ENCODE measurements at places on chromosomes 2 and 18. TPM values are rescaled to one million over a fixed set of nuclear protein-coding genes. Genes with fewer than 3 reads are reported as not detected.
A peak's percentile ranks its signal among the peaks of the same experiment; 100 is the strongest.

CD226 gene
- total RNA-seq, result 0.40 TPM

EIF2AK3 gene
- total RNA-seq, result 15.2 TPM

SPC25 gene
- total RNA-seq, result 39.3 TPM

AP1S3 gene
- 5.0 TPM for total RNA-seq

DSEL gene
- 2.7 TPM for total RNA-seq

FKBP7 gene
- 28.3 TPM for total RNA-seq

DNA sequence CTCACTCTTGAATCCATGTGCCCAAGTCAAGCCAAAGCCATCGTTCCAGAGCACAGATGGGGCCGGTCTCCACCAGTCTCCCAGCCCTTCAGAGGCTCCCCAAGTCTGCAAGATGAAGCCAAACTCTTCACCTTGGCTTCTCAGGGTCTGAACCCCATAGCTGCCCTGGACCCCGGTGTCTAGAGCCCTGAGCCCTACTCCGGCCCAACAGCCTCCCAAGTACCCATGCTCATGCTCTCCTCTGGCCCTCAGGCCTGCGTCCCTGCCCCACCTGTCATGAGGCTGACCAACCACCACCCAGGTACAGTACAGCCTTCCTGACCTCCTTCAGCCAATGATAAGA, 46.0 kb downstream of the ZNF516 start:
- H3K4me1 ChIP-seq, result peaks cover 97% of the 10 kb centered on the region
- peak overlapping the region; percentile 83 for H3K27ac ChIP-seq
- H3K36me3 ChIP-seq, result no peaks in the 10 kb centered on the region
- H3K4me3 ChIP-seq, result peak overlapping the region; percentile 68
- no peak for DNase-seq

- no peaks in the 10 kb centered on the region for H3K27me3 ChIP-seq
- H3K27ac ChIP-seq, result no peak overlapping the region
- no peak overlapping the region for H3K4me3 ChIP-seq
- DNase-seq, result no peak
- H3K4me1 ChIP-seq, result no peaks in the 10 kb centered on the region
These were observed 47.6 kb upstream of the FAM124B start for GRCh38 chr2:224449212-224450147.

- no peaks in the 10 kb centered on the region for H3K27me3 ChIP-seq
- H3K4me1 ChIP-seq, result peaks cover 4% of the 10 kb centered on the region
- peaks cover 30% of the 10 kb centered on the region for H3K36me3 ChIP-seq
- no peak overlapping the region for H3K4me3 ChIP-seq
- no peak for DNase-seq
These were observed 34.8 kb downstream of the SLC66A2 start for GRCh38 chr18:79916546-79917168.

DNA sequence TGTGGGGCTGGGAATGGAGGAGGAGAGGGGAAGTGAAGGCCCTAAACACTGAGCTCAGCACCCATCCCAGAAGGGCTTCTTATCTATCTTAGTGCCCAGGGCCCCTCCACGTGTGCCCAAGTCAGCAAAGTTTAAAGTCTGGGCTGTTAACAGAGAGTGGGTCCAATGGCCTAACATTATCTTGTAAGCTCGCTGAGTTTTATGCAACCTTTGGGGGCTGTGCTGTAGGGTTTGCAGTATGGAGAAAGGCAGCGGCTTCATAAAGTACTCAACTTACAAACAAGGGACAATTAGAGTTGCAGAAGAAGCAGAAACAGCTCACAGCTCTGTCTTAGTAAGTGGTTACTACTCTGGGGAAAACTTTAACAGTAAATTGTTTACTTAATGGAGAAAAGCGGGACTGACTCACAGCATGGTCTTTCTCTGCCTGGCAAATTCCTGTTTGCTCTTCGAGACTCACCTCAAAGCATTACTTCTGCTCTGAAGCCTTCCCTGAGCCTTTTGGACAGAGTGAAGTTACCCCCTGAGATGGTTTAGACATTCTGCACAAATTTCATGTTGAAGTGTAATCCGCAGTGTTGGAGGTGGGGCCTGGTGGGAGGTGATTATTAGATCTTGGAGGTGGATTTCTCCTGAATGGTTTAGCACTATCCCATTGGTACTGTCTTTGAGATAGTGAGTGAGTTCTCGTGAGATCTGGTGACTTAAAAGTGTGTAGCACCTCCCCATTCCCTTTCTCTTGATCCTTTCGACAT, 9.0 kb downstream of the ENOSF1 start:
- H3K27me3 ChIP-seq, result no peaks in the 10 kb centered on the region
- no peak for DNase-seq
- peaks cover 9% of the 10 kb centered on the region for H3K4me1 ChIP-seq
- no peak overlapping the region for H3K27ac ChIP-seq
- no peak overlapping the region for H3K4me3 ChIP-seq

- DNase-seq, result no peak
- H3K27ac ChIP-seq, result no peak overlapping the region
- H3K36me3 ChIP-seq, result no peaks in the 10 kb centered on the region
- peaks cover 11% of the 10 kb centered on the region for H3K27me3 ChIP-seq
- H3K4me1 ChIP-seq, result no peaks in the 10 kb centered on the region
These were observed 45.7 kb downstream of the CCDC85A start for GRCh38 chr2:56229397-56230060.

- no peak overlapping the region for H3K4me3 ChIP-seq
- peaks cover 21% of the 10 kb centered on the region for H3K27me3 ChIP-seq
- no peak for DNase-seq
- no peaks in the 10 kb centered on the region for H3K4me1 ChIP-seq
These were observed 34.1 kb upstream of the FAM110C start for GRCh38 chr2:80378-80777.

Data from neural crest cell (in vitro differentiated cells).